ENCODE measurements at places on chromosomes 16 and 17.

- DNase-seq: no peak
Observed at GRCh38 chr16:49849037-49849753, 6.7 kb downstream of the ZNF423 start.

GRCh38 chr16:28823291-28823872, 583 bp downstream of the ATXN2L start:
- no peak for DNase-seq

DNA sequence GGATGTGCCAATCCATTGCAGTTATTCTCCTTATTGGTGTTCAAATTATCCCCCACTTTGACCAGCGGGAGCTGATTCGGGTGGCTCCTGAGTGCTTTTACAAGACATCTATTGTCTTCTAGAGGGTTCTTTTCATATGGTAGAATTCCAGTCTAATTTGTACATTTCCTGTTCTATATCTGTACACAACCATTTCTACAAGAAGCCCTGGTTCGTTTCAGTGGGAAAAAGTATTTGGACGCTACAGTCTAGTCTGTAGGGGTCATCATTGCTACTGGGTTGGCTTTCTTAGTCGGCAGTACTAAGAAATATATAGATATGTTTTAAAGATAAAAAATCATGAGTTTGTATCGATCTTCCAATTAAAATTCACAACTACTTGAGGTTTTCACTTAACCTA, 262.6 kb downstream of the MAP2K6 start:
- no peak for DNase-seq

GRCh38 chr17:63099425-63099824, 133.4 kb downstream of the TANC2 start:
- DNase-seq: no peak

DNA sequence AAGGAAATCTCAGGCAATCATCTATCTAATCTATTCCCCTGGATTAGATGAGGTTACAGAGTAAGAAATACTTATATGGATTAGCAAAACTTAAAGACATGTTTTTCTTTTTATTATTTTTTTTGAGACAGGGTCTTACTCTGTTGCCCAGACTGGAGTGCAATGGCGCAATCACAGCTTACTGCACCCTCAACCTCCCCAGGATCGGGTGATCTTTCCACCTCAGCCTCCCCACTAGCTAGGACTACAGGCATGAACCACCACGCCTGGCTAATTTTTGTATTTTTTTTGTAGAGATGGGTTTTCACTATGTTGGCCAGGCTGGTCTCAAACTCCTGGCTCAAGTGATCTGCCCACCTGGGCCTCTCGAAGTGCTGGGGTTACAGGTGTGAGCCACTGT, 3.3 kb upstream of the NFE2L1 start:
- DNase-seq: no peak

- DNase-seq: no peak
Observed at GRCh38 chr16:88383401-88384221, 852 bp downstream of the ZNF469 start.

GRCh38 chr17:6303664-6304063, 131.3 kb downstream of the AIPL1 start:
- DNase-seq: no peak

DNA sequence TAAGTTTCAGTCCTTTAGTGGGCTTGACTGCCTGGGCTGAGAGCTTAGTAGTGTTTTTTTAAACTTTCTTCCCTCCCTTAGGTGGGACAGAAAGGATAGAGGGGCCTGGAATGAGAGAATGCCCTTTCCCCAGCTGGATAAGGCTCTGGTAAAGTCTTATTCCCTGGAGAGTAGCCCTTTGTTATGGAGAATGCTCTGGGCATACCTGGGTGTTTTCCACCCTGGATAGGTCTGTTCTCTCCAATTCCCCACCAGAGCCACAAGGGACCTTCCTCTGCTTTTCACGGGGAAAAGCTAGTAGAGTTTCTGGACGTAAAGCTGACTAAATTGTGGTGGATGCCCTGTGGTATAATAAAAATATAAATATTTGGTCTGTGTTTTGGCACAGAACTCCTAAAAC, 164.1 kb downstream of the HS3ST4 start:
- DNase-seq: no peak

- no peak for DNase-seq
Observed at GRCh38 chr16:27745348-27745747, 195.4 kb downstream of the KATNIP start.

- no peak for DNase-seq
Observed at GRCh38 chr17:34154961-34155730, 99.9 kb upstream of the CCL2 start.

Measured in stimulated activated CD4-positive, alpha-beta T cell treated with anti-CD3 and anti-CD28 coated beads, Interleukin-12 subunit alpha, Interleukin-12 subunit beta, amount 100 ng/mL, for 48 hours (primary cell).